ENCODE measurements at places on chromosomes 6 and 20. TPM values are rescaled to one million over a fixed set of nuclear protein-coding genes. Genes with fewer than 3 reads are reported as not detected.

Gene EDN1
- total RNA-seq: 48.6 TPM

Gene HAO1
- total RNA-seq: not detected

GRCh38 chr6:63926950-63927927 lies 291.6 kb downstream of the PHF3 start:
- H3K27me3 ChIP-seq: no peaks in the 10 kb centered on the region
- H3K4me1 ChIP-seq: no peaks in the 10 kb centered on the region
- no peak overlapping the region for H3K4me3 ChIP-seq
- no peak for DNase-seq

DNA sequence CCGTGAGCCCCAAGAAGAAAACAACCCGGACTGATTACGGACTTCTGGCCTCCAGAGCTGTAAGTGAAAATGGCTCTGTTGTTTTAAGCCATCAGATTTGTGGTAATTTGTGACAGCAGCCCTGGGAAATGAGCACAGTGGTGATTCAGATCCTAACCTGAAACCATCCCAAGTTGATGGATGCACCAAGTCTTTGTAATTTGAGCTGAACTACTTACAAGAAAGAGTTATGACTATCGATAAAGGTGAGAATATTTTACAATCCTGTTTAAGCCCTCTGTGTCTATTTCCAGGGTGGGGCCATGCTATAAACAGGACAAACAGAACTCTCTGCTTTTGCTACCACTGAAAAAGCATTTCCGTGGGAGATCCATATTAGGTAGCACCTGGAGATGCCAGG lies 19.1 kb upstream of the RIN2 start:
- DNase-seq: no peak
- no peak overlapping the region for H3K4me3 ChIP-seq
- H3K27me3 ChIP-seq: no peaks in the 10 kb centered on the region
- peaks cover 19% of the 10 kb centered on the region for H3K4me1 ChIP-seq
- no peaks in the 10 kb centered on the region for H3K36me3 ChIP-seq
- H3K27ac ChIP-seq: no peak overlapping the region

- no peaks in the 10 kb centered on the region for H3K4me1 ChIP-seq
- H3K27me3 ChIP-seq: no peaks in the 10 kb centered on the region
- DNase-seq: no peak
- no peak overlapping the region for H3K27ac ChIP-seq
- H3K4me3 ChIP-seq: no peak overlapping the region
- H3K36me3 ChIP-seq: no peaks in the 10 kb centered on the region
Observed at GRCh38 chr20:31923388-31924331, 28.2 kb downstream of the PDRG1 start.

DNA sequence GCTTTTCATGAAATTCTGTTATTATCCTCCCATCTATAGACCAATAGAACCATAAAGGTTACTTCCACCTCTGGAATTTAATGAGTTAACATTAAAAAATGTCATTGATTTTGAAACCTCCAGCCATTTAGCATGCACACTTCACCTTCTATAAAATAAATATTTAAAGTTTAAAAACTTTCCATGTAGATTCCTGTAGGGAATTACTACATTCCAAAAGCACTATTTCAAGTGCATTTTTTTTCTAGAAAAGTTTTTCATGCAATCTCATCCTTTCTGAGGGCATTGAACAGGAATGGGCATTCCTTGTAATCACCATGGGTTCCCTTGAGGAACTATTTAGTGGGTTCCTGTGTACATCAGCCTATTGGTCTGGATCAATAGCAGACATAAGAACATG lies 253.8 kb upstream of the RIN2 start:
- DNase-seq: no peak
- no peaks in the 10 kb centered on the region for H3K36me3 ChIP-seq
- no peaks in the 10 kb centered on the region for H3K27me3 ChIP-seq
- H3K4me3 ChIP-seq: no peak overlapping the region
